ENCODE measurements at places on chromosomes 1 and 21.

GRCh38 chr1:48498096-48498791 lies 26.2 kb upstream of the SPATA6 start:
- peak; percentile 59 for DNase-seq

DNA sequence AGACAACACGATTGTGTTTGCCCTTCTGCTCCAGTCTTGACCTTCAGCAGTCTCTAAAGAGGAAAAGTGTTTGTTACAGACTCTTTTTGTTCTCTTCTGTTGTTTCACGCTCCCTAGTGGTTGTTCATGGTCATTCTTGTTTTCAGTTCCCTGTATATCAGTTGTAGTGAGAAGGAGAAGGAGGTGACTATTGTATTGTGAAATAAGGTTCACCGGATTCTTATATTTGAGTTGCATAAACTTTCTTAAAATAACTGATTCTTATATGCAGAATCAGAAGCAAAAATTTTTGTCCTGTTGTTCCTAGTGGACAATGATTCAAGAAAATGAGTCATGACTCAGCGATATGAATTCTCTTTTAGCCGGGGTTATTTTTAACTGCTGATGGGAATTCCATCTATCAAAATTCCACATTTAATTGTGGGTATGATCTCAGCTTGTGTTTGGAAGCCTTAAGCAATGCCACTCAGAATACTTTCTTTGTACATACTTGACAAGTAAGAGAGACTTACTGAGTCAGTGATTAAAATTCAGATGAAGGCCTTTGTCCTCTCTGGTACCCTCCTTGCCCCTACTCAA lies 152.2 kb downstream of the CLEC20A start:
- DNase-seq, result no peak

DNA sequence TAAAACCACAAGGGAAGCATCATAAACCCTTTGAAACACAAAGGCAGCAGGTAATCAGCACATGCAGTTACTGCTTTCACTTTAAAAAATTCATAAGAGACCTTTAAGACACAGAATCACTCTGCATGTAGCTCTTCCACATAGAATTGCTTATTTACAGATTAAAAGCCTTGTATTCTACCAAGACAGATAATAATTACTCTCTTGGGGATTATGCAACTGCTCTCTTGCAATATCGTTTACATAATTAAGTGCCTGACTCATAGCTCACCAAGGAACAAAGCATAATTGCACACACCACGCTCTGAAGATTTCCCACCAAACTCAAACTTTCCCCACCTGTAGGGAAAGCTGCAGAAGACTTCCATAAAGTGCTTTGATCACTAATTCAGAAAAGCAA lies 87.9 kb downstream of the VAV3 start:
- DNase-seq, result no peak

DNA sequence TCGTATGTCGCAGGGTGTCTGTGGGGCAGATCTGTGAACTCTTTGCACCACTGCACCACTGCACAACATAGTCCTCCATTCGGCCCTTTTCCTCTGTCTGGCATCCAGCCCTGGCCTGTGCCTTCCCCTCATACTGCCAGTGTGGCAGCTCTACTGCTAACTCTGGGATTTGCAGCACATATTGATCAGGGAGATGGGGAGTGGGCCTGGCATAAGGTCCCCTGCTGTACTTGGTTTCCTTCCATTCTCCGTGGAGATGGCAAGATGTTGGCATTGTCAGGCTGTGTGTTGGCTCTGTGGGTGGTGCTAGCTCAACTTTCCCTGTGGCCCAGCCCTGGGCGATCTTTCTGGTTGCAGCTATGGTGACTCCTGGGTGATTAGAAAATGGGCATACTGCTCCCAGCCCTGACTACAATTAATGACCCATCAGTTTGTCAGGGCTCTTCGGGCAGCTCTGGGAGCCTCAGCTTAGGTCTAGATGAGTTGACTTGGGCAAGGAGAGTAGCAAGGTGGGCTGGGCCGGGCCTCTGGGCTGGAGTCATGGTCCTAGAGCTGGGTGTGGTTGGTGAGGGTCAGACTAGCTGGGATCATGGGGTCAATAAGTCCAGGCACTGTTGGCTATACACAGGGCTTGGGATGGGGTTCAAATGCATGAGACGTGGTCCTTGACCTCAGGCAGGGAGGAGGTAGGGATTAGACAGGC lies 11.4 kb downstream of the PTPRU start:
- DNase-seq, result no peak

DNA sequence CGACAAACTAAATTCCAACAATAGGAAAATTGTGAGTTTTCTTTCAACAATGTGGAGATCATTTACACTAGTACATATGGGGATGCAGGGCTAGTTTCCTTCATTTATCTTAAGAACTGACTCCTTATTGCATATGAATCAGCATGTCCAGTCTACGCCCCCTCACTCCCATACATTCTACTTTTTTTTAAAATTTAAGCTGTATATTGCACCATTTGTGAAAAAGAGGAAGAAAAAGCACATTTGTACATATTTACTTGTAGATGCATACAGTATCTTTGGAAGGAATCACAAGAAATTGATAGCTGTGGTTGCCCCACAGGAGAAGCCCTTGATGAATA lies 15.9 kb downstream of the VPS26C start:
- no peak for DNase-seq

DNA sequence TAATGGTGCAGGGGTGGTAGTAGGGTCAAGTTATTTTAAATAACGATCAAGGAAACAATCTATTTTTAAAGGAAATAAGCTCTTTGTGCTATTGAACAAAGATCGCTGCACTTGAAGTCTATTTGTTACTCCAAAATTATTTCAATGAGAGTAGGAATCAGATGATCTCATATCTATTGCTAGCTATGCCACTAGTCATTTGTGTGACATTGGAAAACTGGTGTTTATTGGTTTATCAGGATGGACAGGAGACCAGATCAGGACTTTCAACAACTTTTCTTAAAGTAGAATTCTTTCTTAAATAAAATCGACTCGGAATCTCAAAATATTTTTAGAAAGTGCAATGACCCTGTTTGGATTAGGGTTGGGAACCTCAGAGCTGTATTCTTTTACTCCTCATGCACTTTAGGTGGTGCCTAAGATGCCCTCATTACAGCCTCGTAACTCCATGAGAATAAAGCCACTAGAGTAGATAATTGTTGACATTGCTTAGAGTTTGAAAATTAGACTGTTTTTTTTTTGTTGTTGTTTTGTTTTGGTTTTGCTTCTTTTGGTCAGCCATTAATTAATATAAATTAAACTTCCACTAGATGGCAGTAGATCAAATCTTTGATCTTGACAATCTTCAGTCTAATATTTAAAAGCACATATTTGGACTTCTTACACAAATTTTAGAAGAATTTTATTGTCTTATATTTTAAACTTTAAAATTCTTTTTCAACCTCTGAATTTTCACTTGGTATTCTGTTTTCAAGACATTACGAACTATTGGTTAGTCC lies 352.4 kb downstream of the USP25 start:
- DNase-seq, result no peak

DNA sequence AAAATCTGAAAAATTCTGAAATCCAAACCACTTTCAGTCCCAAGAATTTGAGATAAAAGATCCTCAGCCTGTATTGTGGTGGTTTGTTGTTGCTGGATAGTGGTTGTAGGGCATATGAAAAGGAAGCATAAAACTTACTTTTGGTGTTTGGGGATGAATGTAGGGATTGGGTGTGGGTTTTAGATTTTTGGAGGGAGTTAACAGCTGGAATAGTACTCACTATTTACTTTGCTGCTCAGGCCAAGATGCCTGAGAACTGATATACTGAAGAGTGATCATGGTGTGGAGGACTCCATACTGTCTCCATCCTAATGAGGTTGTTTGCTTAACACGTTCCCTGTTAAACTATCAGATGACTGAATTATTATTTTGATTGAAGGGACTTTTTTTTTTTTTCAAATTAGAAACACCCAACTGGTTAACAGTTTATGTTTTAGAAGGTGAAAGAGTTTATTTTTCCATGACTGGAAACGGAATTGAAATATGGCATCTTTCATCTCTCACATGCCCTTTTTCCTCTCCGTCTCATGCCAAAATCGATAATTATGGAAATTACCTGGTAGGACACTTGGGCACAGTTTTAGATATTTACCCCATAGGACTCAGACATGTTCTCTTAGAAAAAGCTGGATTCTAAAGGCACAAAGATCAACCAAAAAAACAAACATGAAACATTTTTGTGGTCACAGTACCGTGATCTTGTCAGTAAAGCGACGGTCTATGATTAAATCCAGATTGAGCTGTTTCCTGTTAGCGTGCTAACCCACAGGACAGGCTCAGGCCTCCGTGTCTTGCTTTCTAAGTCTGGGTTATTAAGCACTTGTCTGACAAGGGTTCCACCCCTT lies 37.3 kb downstream of the RGL1 start:
- no peak for DNase-seq

Data from stimulated activated CD4-positive, alpha-beta T cell treated with anti-CD3 and anti-CD28 coated beads, Interleukin-1b, Interleukin-23, amount 100 ng/mL, for 1 hour (primary cell).